ENCODE measurements at places on chromosomes 16 and 17.

DNA sequence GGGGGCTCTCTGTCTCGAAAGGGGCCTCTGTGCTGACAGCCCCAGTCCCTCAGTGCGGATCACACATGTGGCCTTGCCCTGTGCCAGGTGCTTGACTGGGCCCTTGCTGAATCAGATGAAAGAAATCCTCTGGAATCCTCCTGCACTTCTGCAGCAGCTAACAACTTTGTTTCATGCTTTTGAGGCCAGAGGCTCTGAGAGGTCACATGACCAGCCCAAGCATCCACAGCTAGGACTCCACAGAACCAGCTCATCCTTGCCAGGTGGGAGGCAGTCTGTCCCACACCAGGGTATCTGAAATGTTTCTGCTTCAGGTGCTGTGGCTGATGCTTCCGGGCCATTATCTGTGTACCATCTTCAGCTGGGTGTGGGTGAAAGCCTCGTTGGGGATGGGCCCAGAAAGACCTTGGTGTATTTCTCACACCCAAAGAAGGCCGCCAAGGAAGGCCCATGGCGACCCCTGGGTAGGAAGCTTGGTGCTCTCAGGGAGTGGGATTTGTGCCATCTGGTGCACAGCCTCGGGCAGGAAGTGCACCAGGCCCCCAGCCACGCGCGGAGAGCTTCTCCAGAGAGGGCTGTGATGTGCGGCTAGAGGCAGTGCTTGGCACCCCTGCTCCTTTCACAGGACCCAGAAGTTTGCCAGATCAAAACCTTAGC is 143.8 kb downstream of the CLEC16A start:
- no peak for DNase-seq

DNA sequence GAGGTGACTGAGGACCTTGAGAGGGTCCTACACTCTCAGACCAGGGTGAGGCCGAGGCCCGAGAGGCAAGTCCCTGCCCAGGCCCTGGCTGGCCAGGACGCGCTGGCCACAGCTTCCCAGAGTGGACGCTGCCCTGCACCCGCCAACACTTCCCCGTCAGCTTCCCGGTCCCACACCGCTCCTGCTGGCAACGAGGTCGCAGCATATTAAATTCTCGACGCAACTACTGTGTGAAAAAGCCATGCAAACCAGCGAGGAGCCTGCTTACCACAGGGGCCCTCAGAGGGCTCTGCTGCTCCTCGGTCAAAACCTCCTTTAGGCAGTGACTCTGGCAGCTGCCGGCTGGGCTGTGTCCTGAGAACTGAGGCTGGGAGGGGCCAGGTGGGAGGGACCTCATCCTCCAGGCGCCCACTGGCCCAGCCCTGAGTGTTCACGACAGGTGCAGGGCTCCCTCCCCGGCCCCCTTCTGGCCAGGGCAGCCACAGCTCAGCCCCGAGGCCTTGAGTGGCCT is 2.1 kb upstream of the TEX19 start:
- no peak for DNase-seq

DNA sequence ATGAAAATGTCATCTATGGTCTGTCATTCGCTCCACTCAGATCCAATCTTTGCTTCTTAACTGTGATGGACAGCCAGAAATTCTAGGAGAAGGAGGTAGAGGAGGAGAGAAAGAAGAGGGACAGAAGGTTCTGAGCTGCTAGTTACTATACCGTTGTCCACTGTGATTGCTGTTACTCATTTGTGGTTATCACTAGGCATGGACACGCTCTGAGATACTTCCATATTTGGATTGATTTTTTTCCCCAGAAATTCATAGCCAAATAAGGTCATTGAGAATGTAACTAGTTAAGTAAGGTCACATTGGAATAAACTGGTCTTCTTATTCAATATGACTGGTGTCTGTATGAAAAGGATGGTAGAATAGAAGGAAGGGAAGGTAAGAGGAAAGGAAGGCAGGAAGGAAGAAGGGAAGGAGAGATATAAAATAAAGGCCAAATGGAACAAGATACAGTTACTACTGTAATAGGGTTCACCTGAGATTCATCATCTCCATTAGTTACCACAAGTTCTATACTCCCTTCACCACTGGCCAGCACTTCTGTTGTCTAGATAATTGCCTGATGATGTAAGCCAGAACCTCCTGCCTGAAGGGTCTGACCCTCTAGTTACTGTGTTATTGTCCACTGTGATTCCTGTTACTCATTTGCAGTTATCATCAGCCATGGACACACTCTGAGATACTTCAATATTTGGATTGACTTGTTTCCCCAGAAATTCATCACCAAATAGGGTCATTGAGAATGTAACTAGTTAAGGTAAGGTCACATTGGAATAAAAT is 2.9 kb downstream of the KRTAP9-7 start:
- no peak for DNase-seq

GRCh38 chr16:67474551-67475455 is 6.2 kb downstream of the ATP6V0D1 start:
- DNase-seq: no peak

DNA sequence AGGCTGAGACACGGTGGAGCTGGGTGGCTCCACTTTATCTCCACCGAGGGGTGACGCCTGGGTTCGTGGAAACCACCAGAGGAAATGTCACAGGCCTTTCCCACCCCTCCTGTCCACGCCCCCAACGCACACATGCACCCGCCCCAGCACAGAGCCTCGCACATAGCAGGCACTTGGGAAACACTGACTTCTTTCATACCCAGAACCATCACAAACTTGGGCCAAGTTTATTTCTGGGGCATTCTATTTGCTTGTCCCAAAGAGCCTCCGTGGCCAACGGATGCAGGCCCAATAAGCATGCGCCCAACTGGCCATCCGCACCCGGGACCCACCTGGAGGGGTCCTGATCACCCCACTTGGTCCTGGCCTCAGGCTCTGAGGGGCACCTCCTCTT is 3.3 kb downstream of the BCAR1 start:
- DNase-seq: no peak

DNA sequence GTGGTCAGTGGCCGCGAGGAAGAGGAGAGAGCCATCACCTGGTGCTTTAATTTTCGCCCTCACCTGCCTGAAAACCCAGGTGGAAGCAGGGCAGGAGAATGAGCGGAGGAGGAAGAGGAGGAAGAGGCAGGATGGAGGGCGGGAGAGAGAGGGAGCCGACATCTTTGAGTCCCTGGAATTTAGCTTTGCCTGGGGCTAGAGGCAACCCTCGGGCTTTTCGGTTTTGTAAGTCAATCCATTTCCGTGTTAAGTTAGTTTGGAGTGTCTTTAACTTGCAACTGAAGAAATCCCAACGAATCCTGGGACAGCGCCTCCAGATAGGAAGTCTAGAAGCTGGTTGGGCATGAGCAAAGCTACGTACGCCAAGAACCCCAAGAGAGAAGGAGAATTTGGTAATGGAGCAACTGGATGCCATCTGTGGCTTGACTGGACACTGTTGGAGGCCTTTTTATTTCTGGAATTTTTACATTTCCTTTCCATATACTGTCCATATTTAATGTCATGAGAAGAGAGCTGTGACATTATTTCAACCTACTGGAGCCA is 36.9 kb upstream of the ATP2A3 start:
- DNase-seq: no peak

GRCh38 chr17:233473-233941 is 52.1 kb upstream of the DOC2B start:
- no peak for DNase-seq

- DNase-seq: no peak
Measured at GRCh38 chr17:9336817-9337216, 238.8 kb downstream of the STX8 start.

DNA sequence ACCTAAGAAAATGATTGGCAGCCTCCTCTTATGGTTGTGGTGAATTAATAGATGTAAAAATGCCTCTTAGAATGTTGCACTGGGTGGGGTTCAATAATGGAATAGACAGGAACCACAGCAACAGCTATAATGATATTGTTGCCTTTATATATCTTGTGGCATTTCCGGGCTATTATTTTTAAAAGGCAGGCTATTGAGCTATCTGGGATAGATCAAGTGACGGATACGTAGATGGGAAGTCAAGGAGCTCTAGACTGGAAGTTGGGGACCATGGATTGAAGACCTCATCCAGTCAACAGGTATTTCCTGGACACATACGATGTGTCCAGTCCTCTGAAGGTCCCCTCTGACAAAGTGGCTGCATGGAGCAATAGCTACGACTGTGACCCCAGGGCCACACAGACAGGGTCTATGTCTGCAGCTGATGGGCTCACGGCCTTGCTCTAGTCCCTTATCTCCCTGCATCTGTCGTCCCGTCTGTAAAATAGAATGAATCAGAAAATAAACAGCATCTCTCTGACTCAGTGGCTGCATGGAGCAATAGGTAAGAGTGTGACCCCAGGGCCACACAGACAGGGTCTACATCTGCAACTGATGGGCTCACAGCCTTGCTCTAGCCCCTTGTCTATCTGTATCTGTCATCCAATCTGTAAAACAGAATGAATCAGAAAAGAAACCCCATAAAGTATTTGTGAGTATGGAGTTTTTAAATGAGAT is 117.7 kb upstream of the FOXF1 start:
- no peak for DNase-seq

GRCh38 chr16:81502396-81503070 is 57.9 kb downstream of the CMIP start:
- no peak for DNase-seq

DNA sequence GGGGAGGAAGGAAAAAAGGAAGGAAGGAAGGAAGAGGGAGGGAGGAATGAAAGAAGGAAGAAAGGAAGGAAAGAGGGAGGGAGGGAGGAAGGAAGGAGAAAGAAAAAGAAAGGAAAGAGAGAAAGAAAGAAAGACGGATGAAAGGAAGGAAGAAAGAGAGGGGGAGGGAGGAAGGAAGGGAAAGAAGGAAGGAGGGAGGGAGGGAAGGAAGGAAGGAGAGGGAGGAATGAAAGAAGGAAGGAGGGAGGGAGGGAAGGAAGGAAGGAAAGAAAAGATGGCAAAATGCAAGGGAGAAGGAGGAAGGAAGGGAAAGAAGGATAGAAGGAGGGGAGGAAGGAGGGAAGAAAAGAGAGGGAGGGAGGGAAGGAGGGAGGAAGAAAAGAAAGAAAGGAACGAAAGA is 257.3 kb upstream of the C16orf82 start:
- DNase-seq: no peak

All from effector CD4-positive, alpha-beta T cell (primary cell).